Activated CD4-positive, alpha-beta T cell treated with anti-CD3 and anti-CD28 coated beads, Interleukin-2, amount 10 ng/mL, durations not matched to agents 7 days and 5 days (primary cell): ENCODE measurements at places on chromosomes 4 and X.

DNA sequence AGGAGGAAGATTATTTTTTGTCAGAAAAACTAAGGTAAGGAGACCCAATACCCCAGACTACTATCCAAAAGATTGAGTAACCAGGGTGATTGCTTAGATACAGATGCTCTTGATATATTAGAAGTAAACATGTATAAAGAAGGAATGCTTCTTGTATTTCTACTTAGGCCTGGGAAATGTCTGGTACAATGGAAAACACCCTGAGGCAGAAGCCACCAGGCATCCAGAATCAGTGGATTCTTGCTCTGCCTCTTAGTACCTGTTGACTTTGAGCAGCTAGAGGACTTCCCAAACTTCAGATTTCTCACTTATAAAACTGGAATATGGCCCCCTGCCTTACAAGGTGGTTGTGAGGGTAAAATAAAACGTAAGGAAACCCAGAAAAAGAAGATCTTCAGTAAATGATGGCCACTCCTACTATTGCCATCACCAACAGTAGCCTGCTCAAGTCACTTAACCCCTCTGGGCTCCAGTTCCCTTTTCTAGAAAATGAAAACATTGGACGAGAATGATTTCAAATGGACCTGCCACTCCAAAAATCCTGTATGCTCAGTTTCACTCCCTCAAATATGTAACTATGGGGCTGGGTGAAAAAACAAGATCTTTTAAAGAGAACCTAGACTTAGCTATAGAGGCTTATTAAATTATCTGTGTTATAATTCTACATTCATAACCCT, 56.6 kb downstream of the AMELX start:
- no peak for DNase-seq

- no peak for DNase-seq
These were observed 1166.3 kb upstream of the PCDH7 start for GRCh38 chr4:29553846-29554245.

- DNase-seq = no peak
These were observed 316.3 kb downstream of the TMA16 start for GRCh38 chr4:163810755-163811154.

DNA sequence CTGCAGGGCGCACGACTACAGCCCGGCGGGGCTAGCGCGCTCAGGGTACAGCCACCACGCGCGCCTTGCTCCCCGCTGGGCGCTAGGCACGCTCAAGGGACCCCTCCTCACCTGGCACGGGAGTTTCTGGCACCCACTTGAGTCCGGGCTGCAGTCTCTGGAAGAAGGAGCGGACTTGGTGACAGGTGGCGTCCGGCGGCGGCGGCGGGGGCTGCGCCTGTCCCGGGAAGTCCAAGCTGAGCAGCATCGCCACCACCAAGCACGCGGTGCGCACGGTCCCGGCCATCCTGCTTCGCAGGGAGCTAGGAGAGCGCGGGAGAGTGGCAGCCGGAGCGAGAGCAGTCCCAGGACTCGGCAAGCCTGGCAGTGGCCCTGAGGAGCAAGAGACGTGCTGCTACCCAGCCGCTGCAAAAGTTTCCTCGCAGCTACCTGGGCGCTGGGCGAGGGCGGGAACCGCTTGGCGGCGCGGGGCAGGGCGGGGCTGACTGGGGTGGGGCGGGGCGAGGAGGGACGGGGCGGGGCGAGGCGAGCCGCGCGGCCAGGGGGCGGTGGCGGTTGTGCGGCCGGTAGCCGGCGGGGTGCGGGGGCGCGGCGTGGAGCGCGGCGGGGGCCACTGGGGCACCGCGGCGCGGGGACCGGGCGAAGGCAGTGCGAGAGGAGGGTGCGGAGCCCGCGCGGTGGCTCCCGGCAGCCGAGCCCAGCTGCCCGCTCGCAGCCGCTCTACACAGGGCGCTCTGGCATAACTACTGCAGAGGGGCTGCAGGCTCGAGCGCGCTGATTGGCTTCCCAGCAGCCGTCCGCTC, at the start of gene GPC3:
Gene GPC3 (minus strand): TSS at position 431 of the 803 bp plus-strand sequence.
- peak; percentile 37 for DNase-seq

DNA sequence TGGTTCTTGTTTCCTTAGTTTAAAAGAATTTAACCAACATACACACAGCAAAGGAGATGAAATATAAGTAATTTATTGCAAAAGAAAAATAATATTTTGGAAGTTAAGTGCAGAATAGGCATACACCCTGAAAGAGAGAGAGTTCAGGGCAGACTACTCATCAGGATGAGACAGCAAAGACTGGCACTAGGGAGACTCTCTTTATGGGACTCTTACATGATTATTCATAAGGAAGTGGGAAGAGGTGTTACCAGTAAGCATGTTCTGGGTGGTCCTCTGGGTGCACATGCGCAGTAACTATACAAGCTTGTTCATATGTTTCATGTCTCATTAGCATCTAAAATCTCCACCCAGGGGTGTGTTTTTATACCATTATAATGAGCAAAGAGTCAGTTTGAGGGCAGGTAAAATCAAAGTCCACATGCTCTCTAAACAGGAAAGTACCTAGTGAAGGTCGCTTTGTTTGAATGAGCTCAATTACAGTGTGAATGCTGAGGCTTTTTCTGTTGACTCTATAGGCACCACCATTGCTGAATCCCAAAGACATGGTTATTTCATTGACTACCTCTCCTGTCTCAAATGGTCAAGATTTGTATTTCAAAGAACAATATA, 38.2 kb upstream of the PRDM5 start:
- no peak for DNase-seq

- DNase-seq = no peak
These were observed 49.0 kb downstream of the STARD8 start for GRCh38 chrX:68696267-68696990.

- DNase-seq = peak; percentile 37
These were observed at the start of gene BANK1 for GRCh38 chr4:101790521-101791181. Gene BANK1 (plus strand): TSS chr4:101790730. CDS start chr4:101790881, 151 bp downstream.

- no peak for DNase-seq
These were observed 38.9 kb downstream of the RGS12 start for GRCh38 chr4:3331511-3332394.

- DNase-seq = no peak
These were observed 99.5 kb downstream of the ANK2 start for GRCh38 chr4:113148925-113149324.

DNA sequence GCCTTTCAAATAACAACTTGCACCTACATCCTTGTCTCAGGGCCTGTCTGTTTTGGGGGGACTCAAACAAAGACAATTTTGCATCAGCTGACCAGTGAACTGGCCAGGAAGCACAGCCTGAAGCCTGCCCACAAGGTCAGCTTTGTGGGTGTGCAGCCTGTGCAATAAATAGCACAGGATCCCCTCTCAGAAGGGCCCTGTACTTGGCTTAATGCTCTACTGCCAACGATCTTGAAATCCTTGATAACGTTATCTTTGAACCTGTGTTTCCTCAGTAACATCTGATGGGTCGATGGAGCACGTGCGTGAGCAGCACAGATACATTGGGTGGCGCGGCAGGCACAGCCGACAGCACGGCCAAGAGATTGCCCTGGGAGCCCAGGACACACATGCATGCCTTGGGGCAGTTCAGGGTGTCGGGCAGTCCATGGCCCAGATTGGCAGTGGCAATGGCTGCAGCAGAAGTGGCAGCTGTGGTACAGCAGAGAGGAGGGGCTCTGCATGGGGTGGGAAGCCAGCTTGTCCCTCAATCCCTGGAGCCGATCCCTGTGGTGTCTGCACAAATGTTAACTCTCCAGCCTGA, 58.8 kb upstream of the ATP6AP2 start:
- DNase-seq = no peak
